Diencephalon (tissue), 1 donor: ENCODE measurements at places on chromosomes 2 and 18. TPM values are rescaled to one million over a fixed set of nuclear protein-coding genes. Genes with fewer than 3 reads are reported as not detected.

IL1B gene
- 1.2 TPM for total RNA-seq

KLHL41 gene
- 3.9 TPM for total RNA-seq

RTP5 gene
- 13.8 TPM for total RNA-seq

TWIST2 gene
- total RNA-seq: 0.23 TPM

MMADHC gene
- total RNA-seq: 102 TPM

MCM6 gene
- 21.2 TPM for total RNA-seq

SP100 gene
- total RNA-seq: 5.3 TPM

CDH7 gene
- total RNA-seq: 30.0 TPM

REG3A gene
- not detected for total RNA-seq

DLGAP1 gene
- 47.3 TPM for total RNA-seq
